ENCODE measurements at places on chromosomes 3 and 15.
A peak's percentile ranks its signal among the peaks of the same experiment; 100 is the strongest.

GRCh38 chr3:108296239-108296638 lies at the start of gene HHLA2:
Gene HHLA2, plus strand, starts transcription at chr3:108296548. Its CDS starts 55,266 bp downstream, at chr3:108351814.
- no peak for DNase-seq

DNA sequence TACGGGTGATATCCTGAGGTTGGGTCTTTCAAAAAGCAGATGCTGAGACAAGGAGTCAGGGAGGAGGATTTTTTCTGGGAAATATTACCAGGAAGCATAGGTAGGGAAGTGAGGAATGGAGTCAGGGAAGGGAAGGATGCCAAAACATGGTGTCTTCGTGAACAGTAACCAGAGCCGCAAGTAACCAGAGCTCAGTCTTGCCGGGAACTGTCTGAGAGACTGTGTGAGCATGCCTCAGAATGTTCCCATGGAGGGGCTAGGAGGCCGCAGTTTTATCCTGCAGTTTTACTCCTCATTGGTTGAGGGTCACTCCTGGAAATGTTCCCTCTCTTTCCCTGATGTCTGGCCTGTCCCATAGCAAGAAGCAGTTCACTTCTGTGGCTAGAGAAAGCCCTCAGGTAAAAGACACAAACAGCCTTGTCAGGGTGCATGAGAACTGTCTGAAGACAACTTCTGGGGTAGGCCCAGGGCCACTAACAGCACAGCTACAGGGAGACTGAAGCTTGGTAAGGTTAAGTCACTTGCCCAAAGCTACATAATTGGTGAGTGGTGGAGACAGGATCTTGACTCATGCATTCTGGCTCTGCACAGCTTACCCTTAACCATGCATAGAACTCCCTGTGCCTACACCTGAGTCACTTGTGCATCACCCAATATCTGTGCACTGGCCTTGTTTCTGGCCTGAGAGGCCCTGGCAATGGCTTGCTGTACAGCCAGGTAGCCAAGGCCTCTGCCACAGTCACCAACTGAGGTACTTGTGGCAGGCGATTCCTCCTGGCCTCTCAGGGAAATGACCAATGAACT lies 76.3 kb upstream of the FRMD4B start:
- no peak for DNase-seq

DNA sequence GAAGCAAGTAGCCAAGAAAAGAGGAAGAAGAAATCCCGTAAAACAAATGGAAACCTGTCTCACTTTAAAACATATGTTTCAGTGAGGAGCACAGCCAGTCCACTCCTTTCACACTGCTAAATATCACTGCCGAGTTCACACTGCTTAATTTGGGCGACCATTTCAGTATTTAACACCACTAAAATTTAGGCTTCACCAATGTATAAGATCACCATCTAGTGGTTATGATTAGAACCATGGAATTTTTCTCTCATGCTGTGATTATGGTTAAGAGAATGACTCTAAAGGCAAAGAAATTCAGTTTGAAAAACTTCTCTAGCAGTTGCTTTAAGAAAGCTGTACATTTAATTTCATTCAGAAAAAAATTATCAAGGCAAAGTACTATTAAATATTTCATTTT lies 16.6 kb downstream of the SLC4A7 start:
- no peak for DNase-seq

DNA sequence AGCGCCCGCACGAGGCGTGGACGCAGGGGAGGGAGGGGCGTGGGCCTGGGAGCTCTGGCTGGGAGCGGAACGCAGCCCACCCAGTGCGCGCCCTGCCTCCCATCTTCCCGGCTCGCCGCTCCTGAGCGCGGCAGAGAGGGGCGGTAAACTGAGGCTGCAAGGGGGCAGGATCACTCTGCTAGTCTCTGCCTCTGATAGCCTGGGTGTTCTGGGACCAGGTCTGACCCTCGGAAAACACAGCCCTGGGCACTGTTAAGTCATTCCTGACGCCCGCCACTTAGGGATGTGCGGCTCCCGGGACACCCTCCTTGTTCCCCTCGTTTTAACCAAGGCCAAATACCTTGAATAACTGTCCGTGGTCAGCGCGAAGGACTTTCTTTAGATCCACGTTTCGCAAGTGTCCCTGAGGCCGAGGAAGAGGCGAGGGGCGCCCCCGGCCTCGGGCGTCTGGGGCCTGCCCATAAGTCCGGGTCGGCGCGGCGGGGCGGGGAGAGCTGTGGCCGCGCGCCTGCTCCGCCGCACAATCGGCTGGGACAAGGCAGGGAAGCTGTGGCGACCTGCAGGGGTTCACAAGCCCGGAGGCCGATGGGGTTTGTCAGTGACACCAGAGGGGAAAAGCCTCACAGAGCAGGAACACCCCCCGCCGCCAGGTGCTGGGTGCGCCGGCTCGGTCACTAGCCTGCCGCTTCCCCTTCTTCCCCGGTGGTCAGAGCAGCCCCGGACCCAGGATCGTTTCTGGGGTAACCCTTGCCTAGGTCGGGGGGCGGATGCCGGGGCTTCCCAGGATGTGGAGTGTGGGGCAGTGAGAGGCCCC lies 1.5 kb downstream of the ITPKA start:
- peak; percentile 27 for DNase-seq

DNA sequence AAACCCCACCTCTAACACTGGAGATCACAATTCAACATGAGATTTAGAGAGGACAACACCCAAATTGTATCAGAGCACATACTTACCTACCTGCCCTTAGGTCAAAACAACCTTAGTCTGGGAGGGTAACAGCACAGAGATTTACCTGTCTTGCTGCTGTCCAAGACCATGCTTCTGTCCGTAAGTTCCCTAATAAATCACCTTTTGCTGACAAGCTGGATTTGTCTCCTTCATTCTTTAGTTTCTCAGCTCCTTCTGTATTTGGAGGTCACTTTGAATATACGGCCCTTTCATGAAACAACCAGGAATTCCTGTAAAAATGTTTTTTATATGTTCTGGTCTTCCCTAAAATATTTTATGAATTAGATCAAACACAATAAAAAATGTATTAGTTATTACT lies 1.6 kb upstream of the ABHD5 start:
- no peak for DNase-seq

DNA sequence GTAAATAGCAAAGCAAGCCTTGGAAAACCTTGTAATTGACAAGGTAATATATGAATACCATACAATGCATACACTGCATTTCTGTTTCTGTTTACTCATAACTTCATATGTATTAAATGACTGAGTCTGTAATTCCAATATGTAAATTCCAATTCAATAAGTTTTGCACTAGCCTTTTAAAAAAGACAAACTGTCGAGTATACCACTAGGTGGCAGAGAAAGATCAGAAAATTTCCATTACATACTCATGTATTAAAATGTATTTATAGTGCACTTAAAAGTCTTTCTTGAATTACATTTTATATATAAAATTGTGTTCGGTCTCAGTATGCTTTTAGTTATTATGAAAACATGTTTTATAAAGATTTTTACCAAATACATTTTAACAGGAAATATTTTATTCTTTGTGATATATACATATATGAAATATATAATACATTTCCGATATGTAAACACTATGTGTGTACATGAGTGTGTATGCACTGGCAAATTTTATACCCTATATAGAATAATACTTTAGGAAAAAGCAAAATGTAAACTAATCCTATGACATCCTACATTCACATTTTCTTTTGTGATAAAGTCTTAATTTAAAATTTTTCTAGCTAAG lies 216.8 kb downstream of the VGLL3 start:
- DNase-seq: no peak
